Type B pancreatic cell (in vitro differentiated cells): ENCODE measurements at places on chromosomes 2 and 18. TPM values are rescaled to one million over a fixed set of nuclear protein-coding genes. Genes with fewer than 3 reads are reported as not detected.

The EHD3 gene
- total RNA-seq, result 5.3 and 8.9 TPM in 2 replicates

The UGT1A8 gene
- 0.17 TPM in 1 of 2 replicates, not detected in the other for total RNA-seq

The GKN2 gene
- total RNA-seq, result 0.92 TPM in 1 of 2 replicates, not detected in the other

The DAW1 gene
- 0.80 TPM in 1 of 2 replicates, not detected in the other for total RNA-seq

The PLEKHH2 gene
- total RNA-seq, result 0.81 and 3.5 TPM in 2 replicates
